Pons (tissue), 1 donor: ENCODE measurements at places on chromosomes 3 and 15.

DNA sequence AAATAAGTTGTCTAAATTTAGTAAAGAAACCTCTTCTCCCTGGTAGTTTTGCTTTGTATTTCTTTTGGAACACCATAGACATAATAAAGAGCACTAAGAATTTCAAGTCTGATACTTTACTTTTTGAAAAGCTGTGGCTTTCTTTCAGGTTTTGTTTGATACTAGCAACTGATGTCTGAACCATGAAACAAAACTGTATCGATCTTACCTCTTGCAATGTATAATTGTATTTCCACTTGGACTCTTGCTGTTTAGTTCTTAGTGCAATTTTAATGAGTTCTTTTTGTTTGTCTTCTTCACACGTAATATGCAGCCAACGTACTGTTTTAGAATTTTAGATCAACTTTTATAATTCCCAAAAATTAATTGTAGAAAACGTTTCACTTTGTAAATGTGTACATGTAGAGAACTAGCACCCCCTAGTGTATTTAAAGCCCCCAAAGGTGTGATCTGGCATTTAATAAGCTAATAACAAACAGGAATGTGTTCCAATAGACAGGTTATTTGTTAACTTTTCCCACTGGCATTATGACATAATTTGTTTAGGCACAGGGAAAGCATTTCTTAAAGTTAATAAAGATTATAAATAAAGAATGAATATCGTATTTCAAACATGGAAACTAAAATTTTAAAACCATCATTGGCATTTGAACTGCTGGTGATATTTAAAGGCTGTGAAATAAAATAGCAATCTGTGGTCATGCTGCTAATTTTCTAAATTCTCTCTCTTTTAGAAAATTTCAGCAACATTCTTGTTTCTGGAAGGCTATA lies 289.1 kb upstream of the DNAJC19 start:
- peak; percentile 61 for DNase-seq

- DNase-seq: no peak
These were observed 30.2 kb upstream of the LHFPL4 start for GRCh38 chr3:9583792-9584191.

- DNase-seq: no peak
These were observed 19.7 kb downstream of the MGLL start for GRCh38 chr3:127802606-127803005.

DNA sequence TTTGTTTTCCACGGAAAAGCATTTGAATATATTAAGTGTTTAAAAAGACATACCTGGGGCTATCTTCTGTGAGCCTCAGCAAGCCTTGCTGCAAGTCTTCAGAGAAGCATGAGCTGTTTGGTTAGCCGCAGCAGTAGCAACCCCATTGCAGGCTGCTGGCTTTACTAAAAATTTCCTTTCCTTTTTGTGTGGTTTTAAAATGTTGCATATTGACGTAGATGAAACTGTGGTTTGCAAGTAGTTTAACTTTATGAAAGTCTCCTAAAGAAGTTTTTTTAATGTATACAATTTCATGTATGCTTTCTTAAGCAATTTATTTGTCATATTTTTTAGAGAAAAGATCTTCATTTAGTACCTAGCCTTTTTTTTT lies at the start of gene GPR171:
GPR171 (minus strand) TSS at position 166 of the 370 bp plus-strand sequence. CDS start 3,830 bp downstream, outside the sequence.
- no peak for DNase-seq

GRCh38 chr3:167653760-167654159 lies at the start of gene WDR49:
WDR49 (minus strand) TSS chr3:167653942; CDS start chr3:167653425, 517 bp downstream.
- DNase-seq: peak; percentile 30

- peak; percentile 76 for DNase-seq
These were observed 137.7 kb downstream of the BBX start for GRCh38 chr3:107660306-107660976.

GRCh38 chr3:158458464-158458863 lies 112.5 kb upstream of the MLF1 start:
- DNase-seq: no peak

DNA sequence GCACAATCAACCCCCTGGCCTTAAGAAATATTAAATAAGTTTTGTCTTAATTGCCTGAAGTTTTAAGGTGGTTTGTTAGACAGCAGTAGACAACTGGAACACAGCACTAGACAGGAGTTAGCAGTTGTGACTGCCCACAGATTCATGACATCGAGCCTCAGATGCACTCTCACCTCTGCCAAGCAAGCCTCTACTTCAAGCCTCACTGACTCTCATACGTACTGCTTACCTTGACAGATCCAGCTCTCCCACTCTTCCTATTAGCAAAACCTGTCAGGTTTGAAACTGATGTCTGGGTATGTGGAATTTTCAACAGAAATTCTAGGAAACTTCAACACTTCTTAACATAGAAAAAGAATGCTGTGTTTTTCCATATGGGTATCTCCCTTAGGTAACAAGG lies 382.9 kb upstream of the DPH6 start:
- no peak for DNase-seq

DNA sequence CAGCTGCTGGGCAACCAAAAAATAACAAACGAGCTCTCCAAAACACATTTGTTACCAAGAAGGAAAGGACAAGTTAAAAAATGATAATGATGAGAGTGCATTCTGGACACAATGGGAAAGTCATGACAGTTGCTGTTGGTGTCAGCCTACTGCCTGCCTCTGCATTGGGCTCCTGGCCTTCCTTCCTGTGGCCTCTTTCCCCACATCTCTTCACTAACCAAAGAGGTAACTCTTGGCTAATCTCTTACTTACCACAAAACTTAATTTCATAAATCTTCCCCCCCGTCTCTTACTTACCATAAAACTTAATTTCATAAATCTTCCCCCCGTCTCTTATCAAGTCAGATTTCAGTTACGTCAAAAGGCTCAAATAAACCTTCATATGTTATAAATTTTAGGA lies 58.6 kb downstream of the AGTR1 start:
- DNase-seq: no peak

DNA sequence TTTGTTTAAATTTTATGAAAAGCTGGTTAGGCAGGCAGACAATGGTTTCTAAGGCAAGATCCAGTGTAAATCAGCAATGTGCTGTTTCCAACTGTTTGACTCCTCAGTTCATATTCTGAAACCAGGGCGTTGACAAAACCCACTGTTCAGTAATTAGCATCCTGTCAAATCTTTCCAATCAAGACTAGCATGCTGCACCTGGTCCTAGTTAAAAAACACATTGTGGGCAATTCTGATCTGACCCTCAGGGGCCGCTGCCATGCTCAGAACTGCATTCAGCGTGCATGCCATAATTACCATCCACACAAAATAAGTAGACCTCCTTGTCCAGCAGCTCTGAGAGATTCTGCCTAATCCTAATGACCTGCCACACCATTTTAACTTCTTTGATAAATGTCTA lies 20.9 kb upstream of the RBP1 start:
- no peak for DNase-seq

GRCh38 chr3:72120806-72121778 lies 336.1 kb upstream of the PROK2 start:
- no peak for DNase-seq

- DNase-seq: no peak
These were observed 9.9 kb upstream of the ETFA start for GRCh38 chr15:76321171-76321570.

- no peak for DNase-seq
These were observed 151.2 kb upstream of the CDIN1 start for GRCh38 chr15:36428102-36428845.

GRCh38 chr15:65939901-65940617 lies 70.8 kb downstream of the RAB11A start:
- no peak for DNase-seq

DNA sequence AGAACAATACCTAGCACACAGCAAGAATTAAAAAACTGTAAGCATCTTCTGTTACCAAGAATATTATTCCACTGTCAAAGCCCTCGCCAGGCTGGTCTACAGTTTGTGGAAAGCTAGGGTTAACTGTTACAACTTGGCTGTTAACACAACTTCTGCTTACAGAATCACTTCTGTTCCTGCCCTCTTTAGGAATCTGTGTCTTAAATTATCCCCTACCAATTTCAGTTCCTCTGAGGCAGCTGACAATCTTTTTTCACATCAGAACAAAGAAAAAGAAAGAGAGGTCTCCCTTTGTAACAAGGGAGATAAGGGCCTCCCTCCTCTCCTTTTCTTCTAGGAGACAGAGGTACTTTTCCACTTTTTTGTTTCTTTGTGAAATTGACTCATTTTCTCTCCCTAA lies 188.9 kb downstream of the FMN1 start:
- peak; percentile 75 for DNase-seq

GRCh38 chr3:124741027-124741426 lies 10.8 kb downstream of the UMPS start:
- DNase-seq: no peak

DNA sequence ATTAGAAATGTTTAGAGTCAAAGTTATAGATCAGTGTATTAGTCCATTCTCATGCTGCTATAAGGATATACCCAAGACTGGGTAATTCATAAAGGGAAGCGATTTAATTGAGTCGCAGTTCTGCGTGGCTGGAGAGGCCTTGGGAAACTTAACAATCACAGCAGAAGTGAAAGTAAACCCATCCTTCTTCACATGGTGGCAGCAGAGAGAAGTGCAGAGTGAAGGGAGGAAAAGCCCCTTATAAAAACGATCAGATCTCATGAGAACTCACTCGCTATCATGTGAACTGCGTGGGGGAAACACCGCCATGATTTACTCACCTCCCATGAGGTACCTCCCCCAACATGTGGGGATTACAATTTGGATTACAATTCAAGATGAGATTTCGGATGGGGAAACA lies 871.5 kb downstream of the DIPK2A start:
- DNase-seq: peak; percentile 56

- no peak for DNase-seq
These were observed 26.3 kb upstream of the GOLGA6C start for GRCh38 chr15:75231836-75232235.
